Upper lobe of right lung (tissue), 1 donor: ENCODE measurements at places on chromosomes 12 and 14.

- no peak overlapping the region for H3K27ac ChIP-seq
- H3K4me1 ChIP-seq: no peaks in the 10 kb centered on the region
- H3K4me3 ChIP-seq: no peak overlapping the region
- no peak for DNase-seq
- no peaks in the 10 kb centered on the region for H3K36me3 ChIP-seq
- H3K27me3 ChIP-seq: no peaks in the 10 kb centered on the region
These were observed 8.5 kb upstream of the VASH1 start for GRCh38 chr14:76752744-76753143.

GRCh38 chr12:19458733-19459132, 19.4 kb downstream of the AEBP2 start:
- peaks cover 9% of the 10 kb centered on the region for H3K4me1 ChIP-seq
- H3K36me3 ChIP-seq: peaks cover 9% of the 10 kb centered on the region
- no peak overlapping the region for H3K27ac ChIP-seq
- DNase-seq: no peak

DNA sequence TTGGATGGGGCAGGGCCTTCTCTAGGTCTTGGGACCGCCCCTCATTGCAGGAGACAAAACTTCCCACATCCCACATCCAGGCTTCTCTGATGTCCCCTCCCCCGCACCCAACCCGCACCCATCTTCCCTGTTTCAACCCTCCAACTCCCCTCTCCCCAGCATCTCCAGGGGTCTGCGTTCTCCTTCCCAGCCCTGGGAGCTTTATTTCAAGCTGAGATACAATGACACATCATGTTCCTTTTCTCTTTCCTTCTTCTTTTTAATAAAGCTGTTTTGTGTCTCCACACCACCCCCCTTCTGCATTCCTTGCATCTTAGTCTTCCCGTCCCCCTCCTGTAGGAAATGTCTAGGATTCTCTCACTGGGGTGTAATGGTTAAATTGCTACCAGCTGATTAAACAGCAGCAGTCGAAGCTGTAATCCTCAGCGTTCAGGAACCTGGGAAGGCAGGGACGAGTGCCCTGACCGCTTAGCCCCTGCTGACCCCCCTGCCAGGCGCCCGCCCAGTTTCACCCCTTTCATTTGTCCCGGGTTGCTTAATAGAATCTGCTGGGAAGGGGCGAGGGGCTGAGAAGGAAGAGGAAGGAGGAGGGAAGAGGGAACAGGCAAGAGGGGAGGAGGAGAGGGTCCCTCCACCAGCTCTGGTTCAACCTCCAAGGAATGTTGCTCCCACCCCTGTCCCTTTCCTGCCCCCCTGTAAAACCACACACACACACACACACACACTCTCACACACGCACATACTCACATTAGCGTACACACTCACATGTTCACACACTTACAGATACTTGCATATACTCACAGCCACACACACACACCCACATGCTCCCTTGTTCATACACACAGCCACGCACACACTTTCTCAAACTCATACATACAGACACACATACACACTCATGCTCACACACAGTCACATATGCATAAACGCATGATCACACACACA, 104.5 kb upstream of the MED13L start:
- H3K36me3 ChIP-seq: no peaks in the 10 kb centered on the region
- no peak overlapping the region for H3K4me3 ChIP-seq
- H3K27me3 ChIP-seq: no peaks in the 10 kb centered on the region

DNA sequence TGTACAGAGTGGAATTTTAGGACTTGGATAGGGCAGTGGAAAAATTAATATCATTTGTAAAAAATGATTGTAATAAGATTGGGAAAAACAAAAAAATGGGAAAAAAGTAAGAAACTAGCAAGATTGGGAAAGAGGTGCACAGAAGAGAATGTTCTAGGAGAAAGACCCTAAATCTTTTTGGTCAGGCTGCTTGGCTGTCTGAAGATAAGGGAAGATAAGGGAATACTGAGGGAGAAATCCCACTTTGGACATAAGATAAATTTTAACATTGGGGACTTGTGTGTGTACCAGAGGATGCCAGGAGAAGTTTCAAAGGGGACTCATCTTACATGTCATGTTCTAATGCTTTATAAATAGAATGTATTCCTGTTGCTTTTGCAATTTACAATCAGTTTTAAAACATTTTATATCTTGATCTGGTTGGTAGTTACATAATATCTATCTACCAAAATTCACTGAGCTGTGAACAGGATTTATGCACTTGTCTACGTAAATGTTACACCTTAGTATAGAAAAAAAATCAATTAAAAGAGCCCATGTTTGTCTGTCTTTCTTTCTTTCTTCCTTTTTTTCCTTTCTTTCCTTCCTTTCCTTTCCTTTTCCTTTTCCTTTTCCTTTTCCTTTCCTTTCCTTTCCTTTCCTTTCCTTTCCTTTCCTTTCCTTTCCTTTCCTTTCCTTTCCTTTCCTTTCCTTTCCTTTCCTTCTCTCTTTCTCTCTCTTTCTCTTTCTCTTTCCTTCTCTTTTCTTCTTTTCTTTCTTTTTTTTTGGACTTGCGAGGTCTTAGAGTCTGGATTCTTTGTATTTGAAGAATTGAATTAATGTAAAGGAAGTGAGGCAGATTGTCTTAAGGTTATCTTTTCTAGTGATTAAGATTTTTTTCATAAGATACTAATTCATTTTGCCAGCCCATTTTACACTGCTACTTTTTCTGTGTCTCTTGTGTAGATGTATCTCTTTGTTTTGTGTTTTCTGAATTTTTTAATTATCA, 66.1 kb downstream of the KTN1 start:
- H3K27me3 ChIP-seq: no peaks in the 10 kb centered on the region
- H3K27ac ChIP-seq: no peak overlapping the region
- no peak for DNase-seq
- no peak overlapping the region for H3K4me3 ChIP-seq
- H3K4me1 ChIP-seq: no peaks in the 10 kb centered on the region
- peaks cover 60% of the 10 kb centered on the region for H3K36me3 ChIP-seq

DNA sequence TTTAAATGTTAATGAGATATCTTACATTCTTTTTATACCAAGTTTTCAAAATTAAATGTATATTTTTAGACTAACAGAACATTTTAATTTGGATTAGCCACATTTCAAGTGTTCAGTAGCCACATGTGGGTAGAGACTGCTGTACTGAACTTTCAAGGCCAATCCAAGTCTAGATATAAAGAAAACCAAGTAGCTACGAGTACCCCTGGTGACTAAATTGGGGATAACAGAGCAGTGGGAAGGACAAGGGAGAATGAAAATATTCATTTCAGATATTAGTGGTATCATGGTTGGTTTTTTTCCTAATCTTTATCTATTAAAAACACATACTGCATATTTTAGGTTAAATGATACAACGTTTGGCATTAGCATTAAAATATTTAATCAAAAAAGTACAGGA, 69.4 kb upstream of the RHOJ start:
- H3K27me3 ChIP-seq: no peaks in the 10 kb centered on the region
- no peaks in the 10 kb centered on the region for H3K36me3 ChIP-seq
- H3K4me1 ChIP-seq: no peaks in the 10 kb centered on the region

- no peaks in the 10 kb centered on the region for H3K4me1 ChIP-seq
- DNase-seq: no peak
- H3K27me3 ChIP-seq: no peaks in the 10 kb centered on the region
- no peaks in the 10 kb centered on the region for H3K36me3 ChIP-seq
- no peak overlapping the region for H3K27ac ChIP-seq
These were observed 28.6 kb downstream of the NAA30 start for GRCh38 chr14:57418999-57419398.

DNA sequence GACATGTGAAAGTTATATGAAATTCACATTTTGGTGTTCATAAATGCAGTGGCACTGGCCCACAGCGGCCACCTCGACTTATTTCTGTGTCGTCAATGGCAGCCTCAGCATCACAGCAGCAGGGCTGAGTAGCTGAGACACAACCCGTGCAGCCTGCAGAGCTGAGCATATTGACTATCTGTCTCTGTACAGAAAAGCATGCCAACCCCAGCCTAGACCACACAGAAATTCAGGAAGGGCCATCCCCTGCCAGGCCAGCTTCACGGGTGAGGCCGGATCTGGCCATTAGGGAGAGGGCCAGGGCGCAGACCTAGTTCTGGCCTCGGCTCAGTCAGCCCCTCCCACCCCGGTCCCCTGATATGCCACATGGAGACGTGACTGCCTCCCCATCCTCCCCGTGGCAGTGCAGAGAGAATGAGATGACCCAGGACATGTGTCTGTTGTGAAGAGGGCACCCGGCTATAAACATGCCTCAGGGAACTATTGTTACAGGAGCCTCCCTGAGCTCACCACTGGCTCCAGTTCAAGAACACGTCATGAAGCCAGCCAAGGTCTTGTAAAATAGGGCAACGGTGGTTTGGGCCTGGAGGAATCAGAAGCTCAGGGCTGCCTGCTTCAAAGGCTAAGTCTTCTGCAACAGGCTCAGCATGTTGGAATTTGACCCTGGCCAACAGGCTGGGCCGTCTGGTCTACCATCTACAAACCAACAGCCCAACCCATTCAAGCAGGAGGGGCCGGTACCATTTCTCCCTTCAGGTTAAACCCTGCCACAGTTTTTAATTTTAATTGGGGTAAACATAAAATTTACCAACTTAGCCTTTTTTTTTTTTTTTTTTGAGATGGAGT, 25.5 kb downstream of the SCARB1 start:
- H3K4me1 ChIP-seq: no peaks in the 10 kb centered on the region
- no peaks in the 10 kb centered on the region for H3K27me3 ChIP-seq
- H3K36me3 ChIP-seq: no peaks in the 10 kb centered on the region
- H3K4me3 ChIP-seq: no peak overlapping the region
- DNase-seq: no peak

DNA sequence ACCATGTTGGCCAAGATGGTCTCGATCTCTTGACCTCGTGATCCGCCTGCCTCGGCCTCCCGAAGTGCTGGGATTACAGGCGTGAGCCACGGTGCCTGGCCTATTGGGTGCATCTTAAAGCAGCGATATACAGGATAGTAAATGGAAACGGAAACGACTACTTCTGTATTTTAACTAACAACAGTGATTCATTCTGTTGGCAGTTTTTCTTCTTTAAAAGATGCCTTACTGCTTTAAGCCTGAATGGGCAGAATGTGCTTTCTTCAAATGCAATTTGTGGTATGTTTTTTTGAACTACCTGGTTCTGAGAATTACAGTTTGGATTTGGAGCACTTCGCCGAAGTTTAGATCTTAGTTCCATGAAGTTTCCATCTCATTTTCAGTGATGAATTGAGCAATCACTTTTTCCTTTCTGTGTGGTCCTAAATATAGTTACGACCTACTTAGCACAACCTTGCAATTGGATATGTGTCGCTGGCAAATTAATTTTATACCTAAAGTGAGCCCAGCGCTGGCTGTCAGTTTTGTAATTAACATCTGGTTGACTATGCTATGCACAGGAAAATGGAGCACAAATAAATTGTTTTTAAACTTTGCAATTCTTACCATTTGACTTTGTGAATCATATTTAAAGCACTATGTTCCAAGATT, 53.6 kb upstream of the EIF5 start:
- H3K4me3 ChIP-seq: no peak overlapping the region
- H3K27me3 ChIP-seq: peaks cover 44% of the 10 kb centered on the region
- no peak for DNase-seq

GRCh38 chr14:71907793-71908515, 24.3 kb upstream of the RGS6 start:
- H3K4me1 ChIP-seq: no peaks in the 10 kb centered on the region
- DNase-seq: no peak
- H3K36me3 ChIP-seq: no peaks in the 10 kb centered on the region
- H3K27me3 ChIP-seq: no peaks in the 10 kb centered on the region
- no peak overlapping the region for H3K4me3 ChIP-seq

GRCh38 chr12:101664992-101665391, 32.4 kb upstream of the CHPT1 start:
- H3K4me1 ChIP-seq: no peaks in the 10 kb centered on the region
- DNase-seq: no peak
- H3K4me3 ChIP-seq: no peak overlapping the region
- no peaks in the 10 kb centered on the region for H3K36me3 ChIP-seq
- H3K27ac ChIP-seq: no peak overlapping the region

GRCh38 chr14:76772300-76773187, 11.3 kb downstream of the VASH1 start:
- H3K4me3 ChIP-seq: no peak overlapping the region
- H3K4me1 ChIP-seq: peaks cover 44% of the 10 kb centered on the region
- no peaks in the 10 kb centered on the region for H3K27me3 ChIP-seq

DNA sequence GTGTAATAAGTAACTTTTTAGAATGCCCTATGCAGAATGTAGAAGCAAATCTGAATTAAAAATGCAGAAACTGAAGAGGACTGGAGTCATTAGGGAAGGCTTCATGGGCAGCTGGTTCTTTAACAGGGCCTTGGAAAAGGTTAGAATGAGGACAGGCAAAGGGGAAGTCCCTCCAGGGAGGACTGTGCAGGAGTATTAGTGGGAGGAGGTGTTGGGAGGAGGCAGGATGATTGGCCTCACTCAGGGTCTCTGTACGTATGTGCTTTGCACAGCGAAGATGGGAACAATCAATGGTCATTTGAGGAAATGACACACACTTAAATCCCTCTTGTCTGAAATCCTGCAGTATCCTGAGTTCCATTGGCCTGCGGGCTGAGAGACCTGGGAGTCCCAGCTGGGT, 119.7 kb downstream of the PTCSC3 start:
- no peak overlapping the region for H3K4me3 ChIP-seq
- DNase-seq: no peak
- no peak overlapping the region for H3K27ac ChIP-seq
- no peaks in the 10 kb centered on the region for H3K27me3 ChIP-seq
- no peaks in the 10 kb centered on the region for H3K4me1 ChIP-seq

GRCh38 chr12:57027011-57027804, 10.9 kb upstream of the TAC3 start:
- H3K4me1 ChIP-seq: no peaks in the 10 kb centered on the region
- H3K27ac ChIP-seq: no peak overlapping the region
- no peaks in the 10 kb centered on the region for H3K36me3 ChIP-seq
- DNase-seq: no peak
- no peak overlapping the region for H3K4me3 ChIP-seq
- H3K27me3 ChIP-seq: no peaks in the 10 kb centered on the region

GRCh38 chr12:54005853-54006558, 2.8 kb upstream of the HOXC8 start:
- H3K27ac ChIP-seq: no peak overlapping the region
- peaks cover 91% of the 10 kb centered on the region for H3K27me3 ChIP-seq
- peak overlapping the region; percentile 40 for H3K4me3 ChIP-seq
- H3K4me1 ChIP-seq: peaks cover 13% of the 10 kb centered on the region
- peak; percentile 93 for DNase-seq

DNA sequence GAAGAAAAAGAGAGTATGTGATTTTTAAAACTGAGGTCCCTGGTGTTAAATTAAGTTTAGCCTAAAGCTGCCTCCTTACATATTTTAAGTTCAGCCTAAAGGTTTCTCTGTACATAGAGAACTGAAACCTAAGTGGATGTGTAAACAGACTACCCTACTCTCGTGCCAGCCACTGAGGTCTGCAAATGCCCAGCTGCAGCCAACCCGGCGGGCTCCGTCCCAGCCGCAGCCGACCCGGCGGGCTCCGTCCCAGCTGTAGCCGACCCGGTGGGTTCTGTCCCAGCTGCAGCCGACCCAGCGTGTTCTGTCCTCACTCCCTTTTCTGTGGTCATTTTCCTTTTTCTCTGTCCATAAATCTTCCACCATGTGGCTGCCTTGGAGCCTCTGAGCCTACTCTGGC, 97.2 kb upstream of the SFSWAP start:
- H3K4me3 ChIP-seq: no peak overlapping the region
- H3K4me1 ChIP-seq: no peaks in the 10 kb centered on the region
- H3K27me3 ChIP-seq: no peaks in the 10 kb centered on the region
